KG1 (cell line): ENCODE measurements at places on chromosomes 4 and X.

DNA sequence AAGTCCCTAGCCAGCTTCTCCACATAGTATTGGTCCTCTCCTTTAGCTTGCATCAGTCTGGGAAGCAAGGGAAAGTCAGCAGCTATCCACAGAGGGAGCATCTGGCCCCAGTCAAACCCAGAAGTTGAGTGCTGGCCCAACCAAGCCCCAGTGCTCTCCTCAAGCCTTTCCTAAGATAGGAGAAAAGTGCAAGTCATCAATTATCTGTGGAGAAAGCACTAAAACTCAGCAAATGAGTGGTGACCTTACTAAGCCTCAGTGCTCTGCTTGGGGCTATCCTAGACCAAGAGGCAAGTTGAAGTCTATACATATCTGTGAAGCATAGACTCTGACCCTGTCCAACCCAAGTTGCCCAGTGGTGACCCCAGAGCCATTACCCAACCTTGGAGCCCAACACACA lies 28.5 kb upstream of the MAGEE1 start:
- DNase-seq: no peak

GRCh38 chr4:104966349-104967033 lies 180.2 kb upstream of the TET2 start:
- DNase-seq: peak; percentile 22

GRCh38 chr4:183300070-183300469 lies 20.0 kb downstream of the CLDN22 start:
- no peak for DNase-seq

DNA sequence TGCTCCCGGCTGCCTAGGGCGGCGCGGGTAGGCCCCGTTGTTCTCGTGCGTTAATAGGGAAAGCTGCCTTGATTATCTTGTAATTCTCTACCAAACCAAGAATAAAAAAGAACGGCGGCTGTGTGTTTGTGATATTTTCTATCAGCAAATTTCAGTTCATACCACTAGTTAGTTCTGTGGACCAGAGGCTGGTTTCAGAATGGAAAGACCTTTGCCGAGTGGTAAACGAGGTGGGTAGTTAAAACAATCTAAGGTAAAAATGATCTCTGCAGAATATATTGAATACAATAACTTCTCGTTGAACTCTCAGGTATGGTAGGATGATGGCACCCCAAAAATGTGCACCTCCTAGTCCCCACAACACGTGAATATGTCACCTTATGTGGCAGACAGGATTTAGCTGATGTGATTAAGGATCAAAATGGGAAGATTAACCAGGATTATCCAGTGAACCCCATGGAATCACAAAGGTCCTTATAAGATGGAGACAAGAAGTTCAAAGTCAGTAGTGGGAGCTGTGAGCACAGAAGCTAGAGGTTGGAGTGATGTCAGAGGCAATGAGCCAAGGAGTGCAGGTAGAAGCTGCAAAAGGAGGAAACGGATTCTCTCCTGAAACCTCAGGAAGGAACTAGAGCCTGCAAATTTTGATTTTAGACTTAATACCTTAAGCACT lies 574 bp upstream of the CFAP97 start:
- no peak for DNase-seq

DNA sequence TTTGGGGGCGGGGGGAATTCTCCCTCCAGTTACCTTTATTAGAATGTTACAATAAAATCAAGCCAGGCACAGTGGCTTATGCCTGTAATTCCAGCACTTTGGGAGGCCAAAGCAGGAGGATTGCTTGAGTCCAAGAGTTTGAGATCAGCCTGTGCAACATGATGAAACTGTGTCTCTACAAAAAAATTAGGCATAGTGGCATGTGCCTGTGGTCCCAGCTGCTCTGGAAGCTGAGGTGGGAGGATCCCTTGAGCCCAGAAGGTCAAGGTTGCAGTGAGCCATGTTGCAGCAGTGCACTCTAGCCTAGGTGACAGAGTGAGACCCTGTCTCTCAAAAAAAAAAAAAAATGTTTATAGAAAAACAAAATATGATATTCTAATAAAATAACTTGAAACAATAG lies 5.3 kb upstream of the UBE2D3 start:
- DNase-seq: no peak

DNA sequence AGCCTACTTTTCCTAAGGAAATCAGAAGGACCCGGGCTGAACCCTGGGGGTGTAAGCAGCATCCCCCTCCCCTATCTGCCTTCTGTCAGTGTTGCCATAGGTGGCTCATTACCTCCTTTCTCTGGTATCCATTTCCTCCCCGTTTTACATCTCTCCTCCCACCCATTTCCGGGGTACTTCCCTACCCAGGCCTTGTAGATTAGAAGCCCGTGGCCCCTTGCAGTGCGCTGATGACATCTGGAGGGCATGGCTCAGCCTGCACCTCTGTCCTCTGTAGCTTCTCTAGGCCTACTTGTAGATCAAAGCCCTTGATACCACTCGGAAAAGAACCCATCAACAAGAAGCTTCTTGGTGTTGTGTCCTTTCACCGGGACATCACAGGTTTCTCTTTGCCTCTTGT lies 71.8 kb downstream of the NBDY start:
- no peak for DNase-seq

DNA sequence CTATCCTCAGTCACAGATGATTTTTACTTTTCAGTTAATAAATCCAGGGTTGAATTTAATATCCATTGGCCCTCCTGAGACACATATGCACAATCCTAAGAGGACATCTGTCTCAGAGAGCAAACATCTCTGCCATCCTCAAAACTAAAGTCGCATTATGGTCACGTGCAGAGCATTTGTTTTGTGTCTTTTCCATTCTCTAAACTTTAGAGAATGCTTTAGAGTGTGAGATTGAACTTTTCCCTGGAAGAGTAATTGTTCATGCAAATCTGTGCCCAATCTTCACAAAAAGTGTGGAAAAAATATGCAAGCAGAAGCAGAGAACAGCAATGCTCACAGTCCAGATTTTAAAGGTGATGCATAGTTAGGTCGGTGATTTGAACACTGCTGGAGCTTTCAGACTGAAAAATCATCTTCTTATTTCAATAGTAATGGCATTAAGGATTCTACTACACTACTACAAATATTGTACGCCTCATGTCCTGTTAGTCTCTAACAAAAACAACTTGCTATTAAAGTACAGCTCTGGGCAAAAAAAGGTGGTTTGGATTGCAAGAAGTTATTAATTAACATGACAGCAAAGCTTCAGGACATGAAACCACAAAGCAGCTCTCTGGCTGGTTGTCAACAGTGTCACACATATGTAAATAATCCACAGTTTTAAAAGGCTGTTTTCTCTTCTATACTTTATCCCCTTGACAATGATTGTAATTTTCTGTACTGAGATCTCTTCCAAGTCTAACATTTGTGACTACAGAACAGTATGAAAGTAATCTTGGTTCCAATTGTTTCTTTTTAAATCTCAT lies 19.9 kb downstream of the DCHS2 start:
- DNase-seq: no peak

GRCh38 chrX:24169211-24169610 lies 19.7 kb downstream of the ZFX start:
- DNase-seq: no peak
